Endothelial cell (in vitro differentiated cells): ENCODE measurements at places on chromosomes 1 and 21.

DNA sequence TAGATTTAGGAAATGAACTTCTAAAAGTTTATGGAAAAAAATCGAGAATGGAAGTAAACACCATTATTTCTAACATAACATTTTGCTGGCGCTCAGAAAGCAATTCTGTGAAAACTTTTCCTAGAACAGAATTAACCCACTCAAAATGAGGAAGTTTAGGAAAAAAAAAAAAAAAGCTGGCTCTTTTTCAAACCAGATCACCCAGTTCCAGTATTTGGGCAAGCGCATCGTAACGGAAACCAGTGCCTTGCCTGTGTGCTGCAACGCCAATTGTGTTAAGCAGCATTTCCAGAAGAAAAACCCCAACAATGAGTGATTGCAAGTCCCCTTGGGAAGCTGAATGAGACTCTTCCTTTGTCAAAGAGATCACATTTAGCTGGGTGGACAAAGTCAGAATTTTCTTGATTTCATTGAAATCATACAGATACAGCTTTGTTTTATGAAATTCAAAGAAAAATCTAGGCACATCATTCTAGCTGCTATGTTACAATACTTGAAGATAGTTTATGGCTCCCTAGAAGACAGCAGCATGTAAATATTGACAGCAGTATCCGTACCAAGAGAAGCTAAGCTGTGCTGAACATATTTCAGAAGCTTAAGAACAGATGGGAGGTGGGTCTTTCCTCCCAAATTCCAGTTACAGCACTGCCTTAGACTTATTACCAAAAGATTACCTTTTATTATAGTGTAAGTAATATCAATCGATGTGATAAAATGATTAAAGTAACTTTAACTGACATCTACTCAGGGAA lies 113.4 kb downstream of the ERG start:
- no peak for DNase-seq

GRCh38 chr1:8274352-8274751 lies 43.6 kb upstream of the SLC45A1 start:
- DNase-seq: no peak

GRCh38 chr1:223525957-223526356 lies 132.7 kb downstream of the CCDC185 start:
- DNase-seq: no peak

- DNase-seq: no peak
Measured at GRCh38 chr1:232621050-232621449, 8.9 kb downstream of the SIPA1L2 start.

GRCh38 chr1:175307160-175307559 lies 114.6 kb upstream of the KIAA0040 start:
- DNase-seq: no peak

DNA sequence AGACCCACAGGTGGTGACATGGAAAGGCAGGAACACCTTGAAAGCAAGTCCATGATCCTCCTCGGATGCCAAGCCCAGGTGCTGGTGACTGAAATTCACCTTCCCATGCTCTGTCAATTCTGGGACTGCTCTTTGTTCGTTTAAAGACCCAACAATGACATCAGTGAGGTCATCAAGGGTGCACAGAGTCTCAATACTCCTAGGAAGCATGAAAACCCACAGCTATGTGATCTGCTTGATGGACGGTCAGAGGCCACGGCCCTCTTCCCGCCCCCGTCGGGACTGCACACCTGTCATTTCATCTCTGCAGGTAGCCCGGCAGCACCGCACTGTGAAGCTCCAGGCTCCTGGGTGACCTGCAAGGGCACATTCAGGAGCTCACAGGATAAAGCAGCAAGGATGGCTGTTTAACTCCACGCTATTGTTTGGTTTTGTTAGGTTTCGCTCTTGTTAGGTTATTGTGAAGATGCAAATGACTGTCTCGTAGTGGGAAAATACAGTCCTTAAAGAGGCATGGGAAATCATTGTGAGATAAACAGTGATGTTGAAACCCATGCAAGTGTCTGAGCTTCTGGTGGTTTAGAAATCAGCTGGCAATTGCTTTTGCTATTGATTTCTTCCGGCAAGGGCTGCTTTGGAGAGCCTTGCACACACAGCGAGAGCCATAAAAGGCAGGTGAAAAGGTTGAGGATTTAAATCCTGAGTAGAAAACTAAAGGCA lies 124.8 kb upstream of the AJAP1 start:
- no peak for DNase-seq

DNA sequence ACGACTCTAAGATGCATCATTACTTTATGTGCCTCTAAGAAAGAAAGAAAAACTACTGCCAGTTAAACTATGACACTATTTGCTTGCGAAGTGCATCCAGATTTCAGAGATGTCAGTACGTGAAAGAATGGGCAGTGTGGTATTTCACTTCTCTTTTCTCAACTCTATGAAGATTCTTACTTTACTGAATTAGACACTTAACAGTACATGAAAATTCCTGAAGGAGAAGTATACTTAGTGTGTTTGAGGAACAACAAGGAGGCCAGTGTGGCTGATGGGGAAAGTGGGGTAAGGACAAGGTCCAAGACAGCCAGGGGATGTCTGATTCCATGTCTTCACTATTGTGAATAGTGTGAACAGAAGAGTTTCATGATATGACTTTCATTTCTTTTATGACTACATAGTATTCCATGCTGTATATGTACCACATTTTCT lies 53.9 kb upstream of the HSD17B7 start:
- DNase-seq: no peak

GRCh38 chr1:33010932-33011731 lies 25.6 kb downstream of the AK2 start:
- DNase-seq: no peak

DNA sequence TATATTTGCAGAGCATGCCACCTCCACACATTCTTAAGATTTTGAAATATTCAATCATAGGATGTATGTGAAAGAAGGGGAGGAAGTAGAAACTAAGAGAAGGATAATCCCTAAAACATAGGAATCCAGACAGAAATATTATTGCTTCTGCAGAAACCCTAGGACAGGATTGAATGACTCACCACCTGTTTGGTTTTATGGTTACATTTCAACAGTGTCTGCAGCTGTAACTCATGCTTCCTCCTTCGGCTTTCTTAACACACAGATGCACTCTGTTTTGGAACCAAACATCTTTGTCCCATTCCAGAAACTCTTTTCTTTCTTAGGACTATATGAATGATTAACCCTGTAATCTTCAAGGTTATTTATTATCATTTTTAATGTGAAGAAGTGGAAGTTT lies 20.7 kb downstream of the RGS7 start:
- DNase-seq: no peak

- no peak for DNase-seq
Measured at GRCh38 chr1:119984771-119985170, 84.7 kb downstream of the NOTCH2 start.
